Immature natural killer cell (primary cell): ENCODE measurements at places on chromosomes 1 and 21. TPM values are rescaled to one million over a fixed set of nuclear protein-coding genes. Genes with fewer than 3 reads are reported as not detected.
A peak's percentile ranks its signal among the peaks of the same experiment; 100 is the strongest.

GRCh38 chr1:44631647-44632539, 42.4 kb downstream of the TMEM53 start:
- DNase-seq: peak; percentile 90

DNA sequence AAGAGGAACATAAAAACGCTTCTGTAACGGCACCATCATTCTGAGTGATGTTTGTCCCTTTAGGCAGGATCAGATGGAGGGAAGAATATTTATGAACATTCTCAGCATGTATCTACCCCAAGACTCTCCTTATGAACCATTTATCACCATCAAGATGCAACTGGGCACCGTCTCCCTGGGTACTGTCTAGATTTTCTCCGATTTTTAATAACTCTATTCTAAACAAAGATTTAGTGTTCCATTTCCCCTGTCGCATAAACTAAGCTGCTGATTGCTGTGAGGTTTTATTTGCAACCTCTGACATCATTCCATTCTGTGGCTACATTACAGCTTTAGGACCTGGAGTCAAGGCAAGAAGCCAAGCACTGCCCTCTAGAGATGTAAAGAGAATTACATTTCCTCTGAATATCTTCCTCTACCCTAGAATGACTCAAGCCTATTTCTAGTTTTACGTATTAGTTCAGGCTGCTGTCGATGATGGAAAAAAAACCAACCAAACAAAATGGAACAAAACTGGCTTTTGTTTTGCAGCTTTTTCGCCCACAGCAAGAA, 130.1 kb upstream of the MAP1LC3C start:
- no peak for DNase-seq

- DNase-seq: no peak
Observed at GRCh38 chr1:22507587-22507986, 55.7 kb upstream of the EPHA8 start.

- no peak for DNase-seq
Observed at GRCh38 chr1:237232501-237232900, 190.5 kb downstream of the RYR2 start.

DNA sequence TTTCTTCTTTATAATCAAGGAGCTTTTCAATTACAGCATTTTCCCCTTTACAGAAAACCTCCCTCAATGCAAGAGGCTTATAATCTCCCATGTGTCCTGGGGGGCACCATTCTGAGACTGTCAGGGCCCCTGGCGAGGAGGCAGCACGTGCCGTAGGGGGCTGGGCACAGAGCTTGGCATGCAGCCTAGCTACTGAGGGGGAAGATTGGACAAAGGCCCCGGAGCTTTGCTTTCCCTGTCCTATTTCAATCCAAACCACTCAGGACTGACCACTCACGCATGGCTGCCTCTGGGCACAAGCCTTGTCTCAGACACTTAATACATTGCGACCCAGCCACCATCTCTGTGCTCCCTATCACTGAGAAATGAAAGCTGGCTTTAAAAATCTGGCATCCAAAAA, 2.8 kb upstream of the RAP1GAP start:
- DNase-seq: no peak

DNA sequence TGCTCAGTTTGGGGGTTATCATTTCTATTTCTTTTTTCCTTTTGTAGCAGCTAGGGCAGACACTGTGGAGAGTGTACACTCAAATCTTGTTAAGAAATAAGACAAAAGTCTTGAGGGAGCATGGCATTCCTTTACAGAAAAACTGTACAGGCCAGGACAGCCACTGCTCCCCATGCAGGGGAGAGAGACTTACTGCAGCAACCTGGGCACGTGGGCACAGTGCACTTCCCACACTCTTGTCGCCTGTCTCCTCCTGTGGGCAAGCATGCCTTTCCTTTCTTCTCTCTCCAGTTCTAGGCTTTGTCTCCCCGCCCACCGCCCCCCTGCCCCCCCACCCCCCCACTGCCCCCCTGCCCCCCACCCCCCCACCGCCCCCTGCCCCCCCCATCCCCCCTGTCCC, 51.9 kb downstream of the PHC2 start:
- no peak for DNase-seq

DNA sequence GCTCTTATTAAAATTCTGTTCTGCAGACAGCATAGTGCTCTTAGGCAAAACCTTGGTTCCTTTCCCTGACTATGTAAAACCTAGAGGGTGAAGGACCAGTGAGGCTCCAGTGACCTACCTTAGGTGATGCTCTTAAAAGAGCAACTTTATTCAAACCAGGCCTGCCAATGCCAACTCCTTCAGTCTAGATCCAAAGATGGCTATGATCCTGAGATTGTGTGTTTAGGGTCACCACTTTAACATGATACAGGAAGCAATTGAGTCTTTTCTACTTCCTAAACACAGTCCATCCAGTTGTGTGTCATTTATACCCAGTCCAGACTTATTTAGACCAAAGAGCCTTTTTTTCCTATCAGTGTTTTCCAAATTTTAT, 10.8 kb downstream of the MCL1 start:
- no peak for DNase-seq

- no peak for DNase-seq
Observed at GRCh38 chr1:204617256-204618147, 68.0 kb downstream of the LRRN2 start.

- DNase-seq: no peak
Observed at GRCh38 chr1:39671433-39671792, 494 bp downstream of the NT5C1A start.

GRCh38 chr1:45686015-45686287, 382 bp downstream of the GPBP1L1 start:
- no peak for DNase-seq

DNA sequence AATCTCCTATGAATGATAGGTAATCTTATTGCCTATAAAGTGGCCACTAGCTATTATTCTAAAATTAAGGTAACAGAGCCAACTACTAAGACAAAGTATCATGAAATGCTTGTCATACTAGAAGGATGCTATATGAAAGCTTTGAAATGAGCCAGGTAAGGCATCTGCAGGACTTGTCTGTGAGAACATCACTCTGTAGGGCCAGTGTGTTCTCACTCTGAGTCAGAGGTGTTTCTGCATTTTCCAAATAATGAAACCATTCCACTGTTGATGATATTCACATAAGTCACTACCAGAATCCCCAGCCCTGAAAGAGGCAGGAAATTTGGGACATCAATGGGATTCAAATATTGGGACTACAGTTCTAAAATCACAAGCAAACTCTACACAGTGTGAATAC, 25.8 kb upstream of the GBP5 start:
- DNase-seq: no peak

- DNase-seq: no peak
Observed at GRCh38 chr21:41709965-41710822, 56.7 kb downstream of the RIPK4 start.

- DNase-seq: no peak
Observed at GRCh38 chr21:46120301-46121285, 22.7 kb downstream of the COL6A2 start.

GRCh38 chr1:94411237-94411636, 7.0 kb upstream of the ABCD3 start:
- DNase-seq: no peak

GRCh38 chr1:92748138-92748537, 36.8 kb downstream of the EVI5 start:
- DNase-seq: no peak

DNA sequence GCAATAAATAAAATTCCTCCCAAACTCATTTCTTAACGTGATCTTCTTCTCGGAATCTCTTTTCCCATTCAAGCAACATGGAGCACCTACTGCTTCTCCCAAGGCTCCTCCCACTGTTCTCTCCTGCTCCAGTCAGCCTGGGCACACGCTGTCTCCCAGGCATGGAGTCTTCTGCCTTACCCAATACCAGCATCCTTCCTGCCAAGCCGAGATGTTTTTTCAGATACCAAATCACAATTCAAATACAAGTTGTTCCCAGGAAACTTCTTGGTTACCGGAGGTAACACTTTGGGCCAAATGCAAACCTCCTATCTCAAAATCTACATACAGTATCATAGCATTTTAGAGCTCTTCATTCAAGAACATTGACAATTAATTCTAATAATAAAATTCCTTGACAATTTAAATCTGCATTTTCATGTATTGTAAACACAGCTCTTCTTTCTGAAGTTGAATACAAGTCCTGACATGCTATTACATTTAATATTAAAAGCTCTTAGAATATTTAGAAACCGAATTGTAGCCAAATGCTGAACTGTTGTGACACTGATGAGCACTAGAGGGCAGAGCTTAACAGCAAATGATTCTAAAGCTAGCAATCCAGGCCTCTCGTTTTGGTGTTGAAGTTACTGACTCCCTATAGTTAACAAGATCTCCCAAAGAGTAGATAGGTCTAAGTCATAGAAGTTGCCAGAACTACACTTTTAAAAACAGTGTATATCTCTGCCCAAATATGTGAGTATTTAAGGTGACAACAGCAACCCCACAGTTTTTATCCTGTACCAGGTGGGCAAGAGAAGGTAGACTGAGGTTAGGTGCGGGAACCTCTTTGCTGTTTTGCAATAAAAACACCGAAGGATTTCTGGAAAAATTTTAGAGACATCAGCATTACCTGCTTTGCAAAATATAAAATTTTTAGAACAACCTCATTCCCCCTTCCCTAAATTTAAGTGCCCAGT, 52.3 kb downstream of the BCAR3 start:
- peak; percentile 60 for DNase-seq

GRCh38 chr1:66552287-66552686, 18.3 kb downstream of the SGIP1 start:
- no peak for DNase-seq

DUSP12 gene
- 104 TPM for polyA plus RNA-seq

FABP3 gene
- not detected for polyA plus RNA-seq

VCAM1 gene
- polyA plus RNA-seq: not detected

BCL2L15 gene
- polyA plus RNA-seq: 0.11 TPM

IFNLR1 gene
- not detected for polyA plus RNA-seq

LAMC2 gene
- not detected for polyA plus RNA-seq

TGFBR3 gene
- polyA plus RNA-seq: 183 TPM

IL22RA1 gene
- polyA plus RNA-seq: not detected

GBP1 gene
- polyA plus RNA-seq: 45.4 TPM
